RWPE1 (cell line): ENCODE measurements at places on chromosomes 5 and 9.

GRCh38 chr5:161847447-161847846 lies 473 bp upstream of the GABRA1 start:
- no peak for DNase-seq

DNA sequence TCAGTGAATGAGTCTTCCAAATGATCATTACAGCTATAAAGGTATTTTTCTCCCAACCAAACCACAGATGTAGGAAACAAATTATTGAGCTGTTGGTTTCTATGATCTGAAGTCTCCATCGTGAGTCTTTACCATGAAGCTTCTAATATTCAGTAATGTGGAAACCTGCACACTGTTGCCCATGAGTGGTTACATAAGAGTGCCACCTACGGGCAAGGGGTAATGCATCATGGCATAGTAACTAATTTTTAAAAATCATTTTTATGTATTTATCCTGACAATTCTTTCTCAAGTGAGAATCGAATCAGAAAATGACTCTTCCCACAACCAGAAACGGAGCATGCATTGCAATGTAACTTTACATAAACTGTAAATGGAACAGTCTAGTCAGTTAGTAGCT lies 282.5 kb upstream of the SMARCA2 start:
- no peak for DNase-seq

DNA sequence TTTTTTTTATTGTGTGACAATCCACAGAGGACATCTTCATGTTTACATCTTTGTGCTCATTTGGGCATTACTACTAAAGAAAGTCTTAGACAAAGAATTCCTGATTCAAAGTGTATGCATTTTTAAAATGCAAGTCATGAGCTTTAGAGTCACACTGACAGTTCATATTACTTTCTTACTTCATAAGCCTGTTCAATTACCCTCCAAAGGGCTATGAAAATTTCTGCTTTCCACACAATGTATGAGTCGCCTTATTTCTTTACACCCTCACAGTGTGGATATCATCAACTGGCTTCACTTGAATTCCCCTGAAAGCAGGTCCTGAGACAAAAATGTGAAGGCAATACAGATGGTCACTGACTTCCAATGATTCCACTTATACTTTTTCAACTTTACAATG lies 280.4 kb upstream of the PTGER4 start:
- no peak for DNase-seq

- DNase-seq: no peak
Measured at GRCh38 chr9:87516222-87516925, 18.7 kb downstream of the DAPK1 start.

- DNase-seq: no peak
Measured at GRCh38 chr5:112684121-112684520, 53.6 kb upstream of the APC start.

- DNase-seq: no peak
Measured at GRCh38 chr9:132478353-132479050, 68.5 kb downstream of the CFAP77 start.

- no peak for DNase-seq
Measured at GRCh38 chr9:6383551-6384225, 29.3 kb upstream of the UHRF2 start.

- no peak for DNase-seq
Measured at GRCh38 chr5:15034379-15034778, 162.8 kb upstream of the ANKH start.

DNA sequence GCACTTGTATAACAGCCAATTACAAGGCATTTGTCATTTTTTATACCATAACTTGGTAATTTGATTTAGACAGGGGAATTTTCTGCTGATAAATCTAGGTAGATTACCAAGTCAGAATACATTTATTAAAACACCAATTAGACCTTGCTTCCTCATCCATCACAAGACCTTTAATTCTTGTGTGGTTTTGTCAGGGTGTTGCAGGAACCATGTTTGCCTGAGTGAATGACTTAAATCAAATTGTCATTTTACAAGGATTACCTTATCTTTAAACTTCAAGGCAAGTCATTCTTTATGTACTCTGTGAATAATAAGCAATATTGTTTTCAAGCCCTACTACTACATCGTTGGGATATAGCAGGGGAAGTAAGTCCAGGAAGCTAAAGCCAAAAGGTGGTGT lies 257.7 kb downstream of the KCTD16 start:
- no peak for DNase-seq

GRCh38 chr5:32514806-32515205 lies 70.3 kb upstream of the ZFR start:
- DNase-seq: no peak

- DNase-seq: no peak
Measured at GRCh38 chr5:173341961-173342430, 13.8 kb upstream of the STC2 start.

- no peak for DNase-seq
Measured at GRCh38 chr5:158435161-158435616, 576.2 kb upstream of the CLINT1 start.

- DNase-seq: peak; percentile 21
Measured at GRCh38 chr5:157816682-157817386, 42.1 kb downstream of the CLINT1 start.

DNA sequence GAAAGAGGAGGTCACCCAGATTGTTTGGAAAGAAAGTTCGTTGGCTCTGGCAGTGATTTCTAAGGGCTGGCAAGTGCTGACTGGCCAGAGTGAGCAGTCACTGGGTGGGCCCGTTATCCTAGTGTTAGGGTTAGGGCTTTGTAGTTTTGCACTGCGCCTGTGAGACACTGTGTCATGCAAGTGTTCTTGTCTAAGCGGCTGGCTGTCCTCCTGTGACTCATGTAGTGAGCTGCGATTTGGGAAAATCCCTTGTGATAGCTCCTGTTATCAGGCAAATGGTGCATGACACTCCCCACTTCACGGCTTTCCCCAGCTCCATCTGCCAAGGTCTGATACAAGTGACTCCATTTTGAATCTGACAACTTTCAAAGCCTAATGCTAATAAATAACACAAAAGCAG lies 526.0 kb upstream of the ADAMTS16 start:
- no peak for DNase-seq

- DNase-seq: no peak
Measured at GRCh38 chr5:9069650-9070049, 476.2 kb downstream of the SEMA5A start.

- DNase-seq: no peak
Measured at GRCh38 chr5:24439465-24439864, 205.3 kb downstream of the CDH10 start.

DNA sequence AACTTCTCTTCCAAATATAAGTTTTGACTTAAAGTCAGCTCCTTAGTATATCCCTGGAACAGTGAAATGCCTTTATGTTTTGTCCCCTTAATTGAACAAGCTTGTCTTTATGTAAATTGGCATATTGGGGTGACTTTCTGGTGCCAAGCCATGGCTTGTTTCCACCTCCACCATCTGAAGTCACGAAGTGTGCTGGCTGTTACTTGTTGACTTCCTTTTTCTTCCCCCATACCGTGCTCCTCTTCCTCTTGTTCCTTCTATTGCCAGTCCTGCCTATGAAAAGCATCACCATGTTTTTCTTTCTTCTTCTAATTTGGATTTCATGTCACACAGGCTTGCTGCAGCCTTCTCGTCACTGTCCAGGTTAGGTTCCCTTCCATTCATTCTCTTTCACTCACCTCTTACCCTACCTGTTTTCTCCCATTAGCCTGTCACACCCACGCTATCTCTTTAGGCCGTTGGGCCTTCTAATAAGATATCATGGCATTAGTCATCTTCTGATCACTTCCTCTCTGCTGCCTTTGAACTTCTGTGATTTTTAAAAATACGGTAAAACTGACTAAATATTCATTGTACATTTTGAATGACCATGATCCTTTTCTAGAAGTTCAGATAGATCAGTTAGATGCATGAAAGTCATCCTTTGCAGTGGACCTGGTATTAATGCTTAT lies 48.1 kb downstream of the IQGAP2 start:
- DNase-seq: no peak

DNA sequence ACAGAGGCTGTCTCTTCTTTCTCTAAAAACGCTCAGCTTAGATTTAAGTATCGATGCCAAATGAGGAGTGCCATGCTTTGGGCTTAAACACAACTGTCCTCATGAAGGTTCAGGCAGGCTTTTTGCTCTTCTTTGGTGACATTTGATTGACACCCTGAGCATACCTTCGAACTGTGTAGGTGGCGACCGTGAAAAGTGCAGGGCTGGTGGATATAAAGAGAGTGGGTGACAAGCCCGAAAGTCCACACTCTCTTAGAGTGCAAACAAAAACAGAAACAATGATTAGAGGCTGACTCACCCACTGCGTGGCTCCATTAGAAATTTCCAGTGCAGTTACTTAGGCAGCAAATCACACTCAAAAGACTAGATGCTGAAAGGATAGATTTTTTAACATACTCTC lies 141.7 kb downstream of the SYK start:
- DNase-seq: peak; percentile 83

DNA sequence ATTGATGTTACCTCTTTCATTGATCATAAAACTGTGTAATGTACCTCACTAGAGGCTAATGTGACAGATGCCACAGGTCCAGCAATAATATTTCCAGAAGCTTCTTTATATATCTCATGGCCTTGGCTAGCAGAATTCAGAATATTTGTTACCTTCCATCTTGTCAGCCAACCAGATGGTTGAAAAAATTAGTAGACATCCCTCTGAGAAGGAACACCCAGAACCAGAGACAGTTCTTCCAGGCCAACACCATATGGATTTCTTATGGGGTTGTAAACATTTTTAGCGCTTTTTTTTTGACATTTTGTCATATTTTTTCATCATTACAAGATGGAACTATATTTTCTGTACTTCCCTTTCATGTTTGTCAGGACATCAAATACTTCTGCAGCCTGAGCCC lies 278.7 kb upstream of the KLF9 start:
- DNase-seq: no peak

DNA sequence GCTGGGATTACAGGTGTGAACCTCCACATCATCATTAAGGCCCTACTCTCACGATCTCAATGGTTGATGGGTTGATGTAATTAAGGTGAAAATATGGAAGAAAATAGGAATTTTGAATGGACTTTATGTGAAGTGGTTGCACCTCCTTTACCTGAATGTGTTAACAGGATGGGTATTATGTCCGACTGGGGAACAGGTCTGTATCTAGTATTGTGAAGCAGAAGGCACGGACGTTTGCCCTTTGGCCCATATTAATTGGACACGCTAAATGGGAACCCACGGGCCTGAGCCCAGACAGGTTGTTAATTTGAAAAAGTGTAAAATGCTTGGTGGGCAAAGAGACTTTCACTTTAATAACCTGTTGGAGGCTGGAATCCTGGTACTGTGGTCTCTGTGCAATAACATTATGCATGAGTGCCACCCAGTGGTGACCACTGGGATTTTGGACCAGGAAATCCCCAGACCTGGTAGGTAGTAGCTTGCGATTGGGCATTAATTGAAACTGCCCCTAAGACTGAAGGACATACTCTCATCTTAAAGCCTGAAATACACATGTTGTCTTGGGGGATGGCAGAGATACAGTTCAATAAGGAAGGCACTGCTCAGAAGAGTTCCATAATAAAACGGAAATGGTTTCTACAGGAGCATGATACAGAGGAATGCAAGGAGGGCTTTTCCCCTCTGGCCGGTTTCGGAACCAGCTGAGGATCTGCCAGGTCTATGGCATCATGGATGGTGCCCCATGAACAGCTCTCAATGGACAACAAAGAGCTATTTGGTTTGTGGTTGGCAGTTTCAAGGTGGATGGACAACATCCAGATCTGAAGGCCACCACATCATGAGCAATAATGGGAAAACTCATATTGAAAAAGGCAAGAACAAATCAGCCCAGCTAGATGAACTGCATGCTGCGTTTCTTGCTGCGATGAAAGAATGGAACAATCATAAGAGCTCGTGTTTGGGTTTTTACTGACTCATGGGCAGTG lies 26.2 kb upstream of the BICD2 start:
- DNase-seq: peak; percentile 92

DNA sequence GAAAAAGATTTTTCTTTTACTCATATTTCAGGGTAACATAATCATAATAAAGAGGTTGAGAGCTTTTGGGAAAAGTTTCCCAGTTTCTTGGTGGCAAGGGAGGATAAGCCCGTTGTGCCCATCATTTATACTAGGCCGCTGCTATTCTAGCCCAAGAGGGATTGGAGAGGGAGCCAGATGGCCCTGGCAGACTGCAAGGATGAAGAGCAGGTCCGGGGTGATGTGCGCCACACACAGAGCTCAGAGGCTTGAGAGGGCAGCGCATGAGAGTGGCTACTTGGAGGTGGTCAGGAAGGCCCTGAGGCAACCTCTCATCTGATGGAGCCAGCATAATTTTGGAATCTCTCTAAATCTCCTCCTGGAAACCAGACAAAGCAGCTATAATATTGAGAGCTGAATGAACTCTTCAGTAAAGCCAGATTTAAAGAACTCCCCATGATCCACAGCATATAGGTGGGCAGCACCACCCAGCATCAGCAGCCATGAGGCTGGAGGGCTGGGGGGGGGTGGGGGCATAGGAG lies 110.1 kb downstream of the MED27 start:
- DNase-seq: no peak

GRCh38 chr5:110844251-110844650 lies 105.4 kb downstream of the SLC25A46 start:
- DNase-seq: no peak

DNA sequence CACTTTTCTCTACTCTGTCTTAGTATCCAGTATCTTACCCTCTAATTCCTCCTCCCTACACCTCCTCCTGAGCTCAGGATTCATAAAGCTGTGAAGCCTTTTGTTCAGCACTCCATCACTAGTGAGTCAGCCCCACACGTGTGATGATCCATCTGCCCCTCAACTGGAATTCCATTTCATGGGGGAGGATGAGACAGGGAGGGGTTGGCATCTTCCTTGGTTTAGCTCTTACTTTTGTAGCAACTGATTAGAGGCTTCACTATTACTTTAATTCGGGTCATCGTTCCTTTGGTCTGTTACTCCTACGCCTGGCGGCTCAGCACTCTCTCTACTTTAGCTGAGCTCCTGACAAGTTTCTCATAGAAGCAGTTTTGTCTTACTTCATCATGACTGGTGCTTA lies 11.8 kb downstream of the BTNL8 start:
- peak; percentile 61 for DNase-seq

- no peak for DNase-seq
Measured at GRCh38 chr5:175448276-175448675, 4.3 kb upstream of the DRD1 start.

DNA sequence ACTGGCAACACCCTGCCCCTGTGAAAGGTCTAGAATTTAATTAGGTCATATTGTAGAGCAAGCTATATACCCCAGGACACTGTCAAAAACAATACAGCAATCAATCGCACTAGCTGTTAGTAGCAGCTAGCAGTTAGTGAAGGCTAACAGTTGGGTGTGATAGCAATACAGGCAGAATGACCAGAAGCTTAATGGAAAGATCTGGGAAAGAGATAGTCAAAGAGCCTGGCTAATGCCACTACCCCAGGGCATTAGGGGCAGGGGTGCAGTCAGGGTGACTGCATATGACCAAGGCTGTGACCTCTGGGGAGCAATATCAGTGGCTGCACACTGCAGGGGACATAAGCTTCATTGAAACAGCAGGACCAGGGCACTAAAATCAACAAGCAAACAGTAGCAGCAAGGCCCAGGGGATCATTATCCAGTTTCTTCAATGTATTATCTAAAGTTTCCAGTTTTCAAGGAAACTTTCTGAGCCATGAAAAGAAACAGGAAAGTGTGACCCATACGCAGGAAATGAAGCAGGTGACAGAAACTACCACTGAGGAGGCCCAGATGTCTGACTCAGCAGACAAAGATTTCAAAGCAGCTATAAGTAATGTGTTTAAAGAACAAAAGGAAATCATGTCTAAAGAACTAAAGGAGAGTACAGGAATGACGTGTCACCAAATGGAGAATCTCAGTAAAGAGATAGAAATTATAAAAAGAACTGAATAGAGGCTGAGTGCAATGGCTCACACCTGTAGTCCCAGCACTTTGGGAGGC lies 82.4 kb downstream of the ZNF354C start:
- DNase-seq: peak; percentile 31
